ENCODE measurements at places on chromosomes 7 and 10.

- peak; percentile 84 for DNase-seq
Measured at GRCh38 chr7:131111081-131111576, 216.5 kb upstream of the MKLN1 start.

DNA sequence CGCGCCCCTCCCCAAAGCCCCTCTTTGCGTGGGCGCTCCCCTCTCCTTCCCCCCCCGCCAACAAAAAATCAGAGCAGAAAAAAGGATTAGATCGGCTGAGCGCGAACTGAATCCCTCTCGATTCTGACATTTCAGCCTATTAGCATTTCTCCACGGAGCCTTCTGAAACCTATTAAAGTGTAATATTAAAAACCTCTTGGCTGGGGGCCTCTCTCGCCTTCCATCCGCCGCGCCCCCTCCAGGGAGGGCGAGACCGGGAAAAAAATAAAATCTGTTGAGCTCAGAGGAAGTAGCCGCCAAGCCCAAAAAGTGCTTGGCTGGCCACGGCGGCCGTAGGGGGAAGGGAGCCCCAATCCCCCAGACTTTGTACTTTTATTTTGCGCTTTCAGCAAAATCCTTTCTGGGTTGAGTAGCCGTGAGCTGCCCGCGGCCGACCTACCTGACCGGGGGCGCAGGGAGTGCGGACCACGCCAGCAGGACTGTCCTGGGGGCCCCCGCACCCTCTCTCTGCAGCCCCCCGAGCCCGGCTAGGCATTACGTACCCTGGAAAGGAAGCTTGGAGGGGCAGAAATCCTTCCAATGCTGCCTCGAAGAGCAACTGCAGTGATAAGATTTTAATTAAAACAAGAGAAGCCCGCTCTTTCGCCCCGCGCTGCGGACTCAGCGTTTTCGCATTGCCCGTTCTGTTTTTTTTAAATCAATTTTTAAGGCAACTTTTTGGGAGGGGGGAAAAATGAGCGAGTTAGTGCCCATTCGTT is 1.3 kb upstream of the TNRC18 start:
- peak; percentile 55 for DNase-seq

GRCh38 chr10:74977072-74977471 is 134.4 kb upstream of the SAMD8 start:
- no peak for DNase-seq

- peak; percentile 2 for DNase-seq
Measured at GRCh38 chr7:126790763-126791162, 462.0 kb downstream of the GRM8 start.

- DNase-seq = no peak
Measured at GRCh38 chr10:86300399-86300925, 66.1 kb downstream of the GRID1 start.

DNA sequence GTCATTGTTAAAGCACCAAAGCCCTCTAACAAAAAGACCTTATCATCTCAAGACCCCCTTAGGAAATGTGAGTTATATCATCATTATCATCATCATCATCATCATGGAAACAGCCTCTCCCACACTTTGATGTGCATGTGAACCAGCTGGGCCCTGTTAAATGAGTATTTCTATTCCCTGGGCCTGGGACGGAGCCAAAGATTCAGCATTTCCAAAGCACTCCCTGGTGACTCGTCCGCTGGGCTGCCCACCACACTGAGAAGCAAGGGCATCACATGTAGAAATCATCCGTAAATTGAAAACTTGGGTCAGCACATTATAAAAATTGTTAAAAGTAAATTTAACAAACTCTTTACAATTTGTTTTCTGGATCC is 88.6 kb downstream of the PTPRN2 start:
- no peak for DNase-seq

Measured in lung microvascular endothelial cell (primary cell).